DMS79 treated with DMSO at 0.1 percent for 48 hours (cell line): ENCODE measurements at places on chromosomes 5 and 9.

DNA sequence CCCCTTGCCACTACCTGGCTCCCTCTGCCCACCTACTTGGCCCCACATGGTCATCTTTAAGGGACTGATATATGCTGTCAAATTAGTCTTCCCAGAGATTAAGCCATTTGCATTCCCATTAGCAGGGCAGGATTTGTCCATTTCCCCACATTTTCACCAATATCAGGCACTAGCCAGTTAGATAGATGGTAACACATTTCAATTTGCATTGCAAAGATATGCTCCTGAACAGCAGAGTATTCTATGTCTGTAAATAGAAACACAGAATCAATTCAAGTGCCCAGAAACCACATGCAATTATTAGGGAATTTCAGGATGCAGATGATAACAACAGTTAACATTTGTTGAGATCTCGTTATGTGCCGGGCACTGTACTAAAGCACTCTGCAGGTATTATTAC, 92.6 kb upstream of the IL12B start:
- no peak for DNase-seq

DNA sequence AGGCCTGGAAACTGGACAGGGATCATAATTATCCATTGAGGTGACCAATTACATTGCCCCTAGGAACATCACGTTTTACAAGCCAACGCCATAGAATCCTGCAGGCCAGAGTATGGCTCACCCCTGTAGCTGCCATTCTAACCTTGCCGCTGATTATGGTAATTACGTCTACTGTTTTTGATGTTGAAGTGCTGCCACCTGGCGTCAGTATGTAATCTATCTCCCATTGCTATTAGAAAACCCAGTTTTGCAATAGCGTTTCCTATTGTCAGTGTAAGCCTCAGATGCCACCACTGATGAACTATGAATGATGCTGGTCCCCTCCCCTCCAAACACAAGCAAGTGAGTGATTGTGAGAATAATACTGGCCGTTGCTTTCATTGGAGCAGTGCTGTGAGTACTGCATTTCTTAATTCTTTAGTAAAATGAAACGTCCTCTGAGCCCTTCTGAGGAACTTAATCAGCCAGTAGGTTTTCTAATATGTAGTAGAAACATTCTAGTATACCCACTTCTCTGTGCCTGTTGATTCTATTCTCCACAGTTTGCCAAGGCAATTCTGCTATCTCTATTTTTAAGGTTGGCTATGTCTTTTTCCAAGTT, 100.5 kb upstream of the NMUR2 start:
- DNase-seq, result peak; percentile 31

DNA sequence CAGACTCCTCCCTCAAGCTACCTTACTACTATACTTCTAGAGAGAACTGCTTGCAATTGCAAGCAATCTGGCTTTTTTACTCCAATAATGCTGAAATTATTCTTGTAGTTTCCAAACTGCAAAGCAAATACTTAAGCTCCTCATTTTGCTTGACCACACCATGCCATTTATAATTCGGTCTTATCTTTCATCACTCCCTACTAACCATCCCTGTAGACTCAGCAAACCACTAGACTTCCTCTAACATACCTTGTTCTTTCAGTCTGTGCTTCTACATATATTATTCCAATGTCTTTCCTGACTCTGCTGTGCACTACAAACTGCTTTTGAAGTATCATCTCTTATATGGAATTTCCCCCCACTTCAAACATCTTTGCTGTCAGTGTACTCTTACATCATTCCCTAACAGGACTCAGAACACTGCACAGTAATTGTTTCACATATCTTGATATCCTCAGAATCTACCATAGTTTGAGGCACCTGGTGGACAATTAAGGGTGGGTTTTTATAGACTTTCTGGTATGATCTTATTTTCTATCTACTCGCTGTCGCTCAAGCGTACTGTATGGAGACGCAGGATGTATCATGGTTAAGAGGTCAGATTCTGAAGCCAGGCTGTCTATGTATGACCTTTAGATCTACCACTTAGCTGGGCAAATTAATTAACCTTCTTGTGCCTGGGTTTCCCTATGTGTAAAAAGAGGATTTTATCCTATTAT, 2.8 kb downstream of the IL6ST start:
- no peak for DNase-seq

- DNase-seq, result no peak
These were observed 2.6 kb upstream of the TMEM268 start for GRCh38 chr9:114608525-114608796.

DNA sequence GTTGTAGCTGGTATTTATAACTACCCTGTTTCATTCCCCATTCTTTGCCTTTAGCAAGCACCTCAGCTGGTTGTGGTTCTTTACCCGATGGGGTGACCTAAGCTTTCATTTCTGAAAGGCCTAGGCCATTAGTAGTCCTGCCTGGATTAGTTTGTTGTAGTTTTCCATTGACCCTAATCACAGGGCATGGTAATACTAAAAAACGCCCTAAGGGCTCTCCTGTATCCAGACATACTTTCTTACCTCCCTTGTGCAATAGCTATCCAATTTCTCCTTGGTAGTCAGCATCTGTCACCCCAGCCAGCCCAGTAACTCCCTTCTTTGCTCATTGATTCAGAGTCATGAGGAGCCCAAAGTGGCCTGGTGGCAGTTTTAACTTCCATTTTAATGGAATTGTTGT, 24.0 kb downstream of the TMOD1 start:
- no peak for DNase-seq

DNA sequence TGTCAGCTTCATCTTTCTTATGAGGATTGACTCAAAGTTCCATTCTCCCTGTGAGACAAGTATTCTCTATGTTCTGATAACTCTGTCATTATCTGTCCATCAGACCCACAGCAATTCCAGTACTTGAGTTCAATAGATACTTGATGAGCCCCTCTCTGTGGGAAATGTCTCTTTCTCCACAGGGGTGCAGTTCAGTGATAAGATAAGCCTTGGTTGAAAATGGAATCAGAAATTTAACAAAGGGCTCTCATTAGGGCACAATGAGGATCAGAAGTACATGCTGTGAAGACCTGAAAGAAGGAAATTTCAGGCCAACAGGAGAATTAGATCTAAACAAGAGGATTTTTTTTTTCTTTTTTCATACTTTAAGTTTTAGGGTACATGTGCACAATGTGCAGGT, 737.3 kb downstream of the MTRR start:
- no peak for DNase-seq

DNA sequence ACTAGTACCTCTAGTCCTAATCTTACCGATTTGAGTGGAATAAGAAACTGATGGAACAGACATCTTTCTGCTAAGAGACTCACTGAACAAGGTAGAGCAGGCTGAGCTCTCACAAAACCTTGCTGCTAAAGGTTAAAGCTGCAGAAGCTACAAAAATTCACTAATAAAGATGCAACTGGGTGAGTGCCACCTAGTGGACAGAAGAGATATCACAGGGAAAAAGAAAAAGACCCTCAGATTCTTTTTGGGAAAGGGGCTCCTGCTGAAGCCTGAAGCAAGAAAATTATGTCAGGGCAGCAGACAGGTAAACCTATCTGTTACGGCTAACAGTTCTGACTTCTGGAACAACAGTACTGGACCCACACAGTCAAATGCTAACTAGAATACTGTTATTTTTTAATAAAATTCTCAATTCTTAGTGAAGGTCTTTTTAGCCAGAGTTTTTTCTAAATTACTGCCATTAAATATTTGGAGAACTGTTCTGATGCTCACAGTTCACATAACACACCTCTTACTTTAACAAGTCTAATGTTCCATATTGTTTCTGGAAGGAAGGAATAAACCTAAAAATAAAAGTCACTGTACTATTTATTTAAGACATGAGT, 51.2 kb downstream of the DIAPH1 start:
- peak; percentile 9 for DNase-seq

DNA sequence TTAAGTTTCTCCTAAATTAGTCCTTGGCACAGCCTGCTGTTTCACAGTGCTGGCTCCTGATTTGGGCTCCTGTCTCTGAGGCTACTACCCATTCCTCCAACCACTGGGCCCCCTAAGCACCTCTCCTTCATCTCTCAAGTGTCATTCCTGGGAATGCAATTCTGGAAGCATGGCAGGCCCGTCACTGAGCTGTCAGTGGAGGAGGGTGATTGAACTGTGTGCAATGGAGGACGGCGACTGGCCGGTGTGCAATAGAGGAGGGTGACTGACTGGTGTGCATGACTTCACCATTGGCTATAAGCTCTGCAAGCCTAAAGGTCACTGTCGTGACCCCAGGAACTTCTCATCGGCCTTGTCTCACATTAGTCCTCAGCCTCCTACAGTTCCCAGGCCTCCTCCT, 12.4 kb upstream of the IL17B start:
- DNase-seq, result no peak
